ENCODE measurements at places on chromosomes 7 and 10.

DNA sequence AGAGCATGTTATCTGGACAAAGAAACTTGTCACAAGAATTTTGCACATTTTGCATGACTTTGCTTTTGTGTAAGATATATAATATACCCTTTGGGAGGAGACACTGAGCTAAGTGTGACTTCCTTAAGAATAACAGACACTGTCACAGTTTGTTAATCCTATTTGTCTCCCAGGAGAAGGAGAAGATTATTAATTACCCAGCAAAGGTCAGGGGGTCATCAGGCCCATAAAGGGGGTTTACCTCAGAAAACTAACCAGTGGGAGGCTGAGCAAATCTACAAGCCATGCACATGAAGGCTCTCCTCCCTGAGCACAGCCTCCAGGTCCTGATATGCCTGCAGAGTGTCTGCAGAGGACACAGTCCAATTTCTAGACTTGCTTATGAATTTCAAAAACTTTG, 10.1 kb upstream of the MET start:
- DNase-seq = no peak

- DNase-seq = no peak
These were observed 60.3 kb upstream of the FEZF1 start for GRCh38 chr7:122364761-122365280.

DNA sequence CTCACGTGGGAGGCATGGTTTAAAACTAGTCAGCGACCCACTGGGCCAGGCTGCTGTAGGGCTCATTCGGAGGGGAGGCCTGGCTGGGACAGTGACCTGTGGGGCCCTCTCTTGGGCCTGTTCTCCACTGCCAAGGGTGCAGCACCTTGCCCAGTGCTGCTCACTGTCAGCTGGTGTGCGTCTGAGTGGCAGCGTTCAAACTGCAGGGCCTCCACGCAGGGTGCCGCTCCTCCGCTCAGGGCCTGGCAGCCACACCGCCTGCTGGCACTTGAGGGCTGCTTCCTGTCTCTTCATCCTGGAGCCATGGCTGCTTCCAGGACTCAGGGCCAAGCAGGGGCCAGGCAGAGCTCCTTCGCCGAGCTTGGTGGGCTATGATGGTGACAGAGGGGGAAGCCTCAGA, 18.3 kb downstream of the ADAMTS14 start:
- peak; percentile 52 for DNase-seq

GRCh38 chr10:43173120-43173519, 34.9 kb downstream of the CSGALNACT2 start:
- no peak for DNase-seq

DNA sequence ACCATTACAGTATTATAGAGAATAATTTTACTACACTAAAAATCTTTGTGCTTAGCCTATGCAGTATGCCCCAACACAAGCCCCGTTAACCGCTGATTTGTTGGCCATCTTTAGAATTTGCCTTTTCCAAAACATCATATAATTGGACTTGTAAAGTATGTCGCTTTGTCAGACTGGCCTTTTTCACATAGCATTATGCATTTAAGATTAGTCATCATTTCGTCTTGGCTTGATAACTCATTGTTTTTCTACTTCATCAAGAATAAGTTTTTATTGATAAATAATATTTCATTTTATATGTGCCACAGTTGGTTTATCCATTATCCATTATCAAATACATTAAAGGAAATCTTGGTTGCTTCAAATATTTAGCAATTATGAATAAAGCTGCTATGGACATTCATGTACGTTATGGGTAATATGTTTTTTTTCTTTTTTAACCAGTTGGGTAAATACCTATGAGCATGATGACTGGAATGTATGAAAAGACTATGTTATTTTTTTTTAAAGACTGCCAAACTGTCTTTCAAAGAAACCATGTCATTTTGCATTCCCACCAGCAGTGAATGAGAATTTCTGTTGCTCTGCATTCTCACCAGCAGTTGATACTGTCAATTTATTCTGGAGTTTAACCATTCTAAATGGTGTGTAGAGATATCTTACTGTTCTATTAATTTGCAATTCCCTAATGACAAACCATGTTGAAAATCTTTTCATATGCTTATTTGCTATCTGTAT, 273.1 kb upstream of the KCND2 start:
- DNase-seq = no peak

GRCh38 chr7:137579913-137580640, 236.5 kb upstream of the PTN start:
- no peak for DNase-seq

GRCh38 chr7:148865283-148865682, 18.8 kb downstream of the EZH2 start:
- no peak for DNase-seq

DNA sequence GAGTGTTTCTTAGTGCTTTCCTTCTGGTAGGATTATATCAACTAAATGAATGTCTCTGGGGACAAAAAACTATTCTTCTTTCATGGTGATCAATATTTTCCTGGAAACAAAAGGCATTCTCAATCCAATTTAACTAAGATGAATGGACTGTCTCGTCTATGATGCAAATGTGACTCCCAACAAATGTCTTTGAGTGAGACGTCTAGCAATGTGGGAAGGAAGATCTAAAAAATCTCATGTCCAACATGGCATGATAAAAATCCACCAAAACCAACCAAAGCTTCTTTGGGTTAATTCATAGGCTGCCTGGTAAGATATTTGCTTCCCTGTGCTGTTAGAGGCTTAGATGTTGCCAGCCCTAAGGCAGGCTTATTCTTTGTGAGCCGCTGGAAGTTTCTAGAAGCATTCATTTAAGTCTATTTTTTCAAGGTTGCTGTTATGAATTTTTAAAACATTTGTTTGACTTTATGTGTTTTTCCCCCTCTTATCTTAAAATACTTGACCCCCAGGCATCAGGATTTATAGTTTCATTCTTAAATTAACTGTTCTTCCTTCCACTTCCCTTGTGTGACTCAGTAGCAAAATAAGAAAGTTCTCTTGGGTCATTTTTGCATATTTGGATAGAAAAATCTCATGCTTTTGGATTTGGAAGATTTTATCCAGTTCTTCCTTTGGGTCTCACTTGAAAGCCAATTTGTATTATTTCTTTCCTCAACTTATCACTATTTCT, 156.3 kb downstream of the NRP1 start:
- DNase-seq = no peak

Measured in natural killer cell treated with Interleukin-12 subunit alpha and Interleukin-12 subunit beta and Interleukin-15 and Interleukin-18, amount 100 ng/mL, for 72 hours (primary cell).